Activated CD4-positive, alpha-beta T cell treated with anti-CD3 and anti-CD28 coated beads for 24 hours (primary cell): ENCODE measurements at places on chromosomes 1 and 21.

GRCh38 chr21:26965907-26966581 is 844 bp downstream of the ADAMTS5 start:
- no peak for DNase-seq

GRCh38 chr1:27604579-27605299 is 795 bp upstream of the AHDC1 start:
- no peak for DNase-seq

DNA sequence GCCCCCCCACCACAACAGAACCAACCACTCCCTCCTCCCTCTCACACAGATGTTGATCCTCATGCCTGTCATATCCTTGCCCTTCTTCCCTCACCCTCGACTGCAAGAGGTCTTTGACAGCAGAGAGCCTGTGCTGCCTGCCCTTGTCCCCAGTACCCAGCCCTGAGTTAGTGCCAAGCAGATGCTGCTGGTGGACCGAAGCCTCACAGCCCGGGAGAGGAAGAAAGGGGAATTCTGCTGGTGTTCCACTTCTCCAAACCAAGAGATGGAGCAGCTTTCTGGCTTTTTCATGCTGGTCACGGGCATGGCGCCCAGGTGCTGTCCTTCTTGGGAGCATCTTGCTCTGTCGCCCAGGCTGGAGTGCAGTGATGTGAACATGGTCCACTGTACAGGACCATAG is 69.1 kb downstream of the SLC66A1 start:
- no peak for DNase-seq

DNA sequence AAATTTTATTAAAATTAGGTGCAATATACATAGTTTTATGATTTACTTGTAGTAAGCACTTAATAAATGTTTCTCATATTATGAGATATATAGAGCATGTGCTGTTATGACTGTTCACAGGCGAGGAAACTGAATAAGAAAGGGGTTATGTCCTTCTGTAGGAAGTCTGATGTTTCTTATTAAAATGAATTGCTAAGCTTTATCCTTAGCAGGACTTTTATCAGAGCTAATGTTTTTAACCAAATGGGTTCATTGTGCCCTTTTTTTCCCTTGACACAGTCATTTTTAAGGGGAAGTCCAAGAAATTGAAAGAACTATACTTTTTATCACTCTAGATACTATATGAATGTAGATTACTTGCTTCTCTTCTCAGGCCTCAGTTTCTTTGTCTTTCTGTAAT is 285.2 kb downstream of the PTPRC start:
- DNase-seq, result no peak
